ENCODE measurements at places on chromosomes 11 and 22.

DNA sequence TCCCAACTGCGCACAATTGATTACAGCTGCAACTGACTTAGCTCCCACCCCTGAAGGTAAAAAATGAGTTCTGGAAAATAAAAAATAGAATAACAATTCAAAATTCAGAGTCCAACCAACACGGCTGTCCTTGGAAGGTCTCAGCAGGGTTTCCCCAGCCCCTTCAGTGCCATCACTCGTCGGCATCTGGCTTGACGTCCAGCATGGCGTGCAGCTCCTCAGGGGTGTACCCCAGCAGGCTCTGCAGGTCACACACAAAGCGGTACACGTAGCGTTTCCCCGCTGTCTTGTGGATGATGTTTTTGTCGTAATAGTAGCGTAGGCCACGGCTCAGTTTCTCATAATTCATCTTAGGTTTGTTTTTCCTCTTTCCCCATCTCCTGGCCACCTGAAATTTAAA is 125.2 kb downstream of the ETS1 start:
- no peak for DNase-seq

DNA sequence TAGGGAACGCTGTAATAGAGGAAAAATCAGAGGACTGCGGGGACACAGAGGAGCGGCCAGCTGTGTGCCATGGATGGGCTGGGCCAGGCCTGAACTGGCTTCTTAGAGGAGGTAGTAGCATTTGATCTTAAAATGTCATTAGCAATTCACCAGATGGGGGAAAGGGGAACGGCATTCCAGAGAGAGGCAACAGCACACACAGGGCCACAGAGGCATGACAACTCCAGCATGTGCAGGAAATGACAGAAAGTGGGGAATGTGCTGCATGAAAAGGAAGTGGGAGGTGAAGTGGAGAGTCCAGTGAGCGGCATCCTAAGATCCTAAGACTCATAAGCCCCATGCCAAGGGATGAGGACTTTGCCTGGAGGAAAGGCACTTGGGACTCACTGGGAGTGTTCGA is 69.0 kb downstream of the UBASH3B start:
- DNase-seq, result no peak

GRCh38 chr11:85718991-85719807 is 33.2 kb upstream of the CCDC89 start:
- no peak for DNase-seq

GRCh38 chr22:36277482-36278291 is 24.8 kb downstream of the APOL1 start:
- no peak for DNase-seq

GRCh38 chr11:100800202-100800601 is 113.1 kb downstream of the ARHGAP42 start:
- no peak for DNase-seq

GRCh38 chr11:79937676-79938334 is 497.0 kb upstream of the TENM4 start:
- DNase-seq, result no peak

DNA sequence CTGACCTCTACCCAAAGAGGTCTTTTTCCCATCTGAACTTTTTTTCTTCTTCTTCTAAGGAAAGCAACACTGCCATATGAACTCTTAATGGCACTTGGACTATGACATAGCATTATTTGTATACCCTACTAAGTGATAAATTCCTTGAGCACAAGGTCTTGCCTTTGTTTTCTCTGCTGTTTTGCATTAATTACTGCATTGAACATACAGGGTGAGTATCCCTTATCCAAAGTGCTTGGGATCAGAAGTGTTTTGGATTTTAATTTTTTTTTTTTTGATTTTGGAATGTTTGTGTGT is 48.8 kb downstream of the BID start:
- no peak for DNase-seq

DNA sequence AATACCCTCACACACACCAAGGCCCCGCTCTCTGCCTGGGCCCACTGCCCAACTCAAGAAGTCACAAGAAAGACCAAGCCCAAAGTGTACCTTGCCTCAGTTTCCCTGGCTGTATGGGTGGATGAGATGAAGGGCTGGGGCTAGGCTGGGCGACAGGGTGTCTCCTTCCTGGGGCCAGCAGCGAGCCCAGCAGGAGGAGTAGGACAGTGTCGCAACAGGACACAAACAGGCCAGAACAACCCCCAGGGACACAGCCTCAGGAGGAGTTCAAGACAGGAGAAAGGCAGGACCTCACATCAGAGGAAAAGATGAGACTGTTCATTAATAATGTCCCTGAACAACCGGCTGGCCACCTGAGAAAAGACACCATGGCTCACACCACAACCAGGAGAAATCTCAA is 13.3 kb downstream of the CSNK1E start:
- DNase-seq, result no peak

DNA sequence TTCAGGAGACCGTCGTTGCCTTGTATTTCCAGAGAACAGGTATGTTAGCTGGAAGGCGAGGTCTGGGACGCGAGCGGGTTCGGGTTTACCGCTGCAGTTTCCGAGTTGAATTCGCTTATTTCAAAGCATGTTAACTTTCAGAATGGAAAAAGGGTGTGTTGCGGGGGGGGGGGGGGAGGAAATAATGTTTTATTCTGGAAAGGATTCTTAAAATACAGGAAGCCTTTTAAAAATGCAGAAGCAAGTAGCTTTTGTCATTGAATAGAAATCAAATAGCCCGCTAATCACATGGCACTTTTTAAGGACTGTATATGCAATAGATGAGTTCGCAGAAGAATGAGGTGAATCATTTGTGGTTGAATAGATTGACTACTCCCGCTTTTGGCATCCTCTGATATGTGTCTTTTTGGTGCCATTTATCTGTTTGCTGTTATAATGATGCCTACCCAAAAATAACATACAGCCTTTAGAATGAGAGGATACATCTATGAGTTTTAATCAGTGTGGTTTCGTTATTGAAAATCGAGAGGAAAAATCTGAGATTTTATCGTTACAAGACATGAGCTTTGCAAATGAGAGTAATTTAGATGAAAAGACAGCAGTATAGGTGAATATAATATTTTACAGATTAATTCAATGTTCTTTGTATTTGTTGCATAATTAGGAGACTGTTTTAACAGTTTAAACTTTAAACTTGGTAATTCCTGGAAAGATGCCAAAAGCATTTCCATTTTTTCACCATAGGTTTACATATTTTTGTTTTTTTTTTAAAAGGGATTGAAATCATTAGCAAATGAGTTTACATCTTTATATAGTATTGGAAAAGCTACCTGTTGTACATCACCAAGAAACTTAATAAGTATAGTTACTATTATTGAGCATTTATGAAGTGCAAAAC is 1.7 kb downstream of the PDE3B start:
- peak; percentile 6 for DNase-seq

DNA sequence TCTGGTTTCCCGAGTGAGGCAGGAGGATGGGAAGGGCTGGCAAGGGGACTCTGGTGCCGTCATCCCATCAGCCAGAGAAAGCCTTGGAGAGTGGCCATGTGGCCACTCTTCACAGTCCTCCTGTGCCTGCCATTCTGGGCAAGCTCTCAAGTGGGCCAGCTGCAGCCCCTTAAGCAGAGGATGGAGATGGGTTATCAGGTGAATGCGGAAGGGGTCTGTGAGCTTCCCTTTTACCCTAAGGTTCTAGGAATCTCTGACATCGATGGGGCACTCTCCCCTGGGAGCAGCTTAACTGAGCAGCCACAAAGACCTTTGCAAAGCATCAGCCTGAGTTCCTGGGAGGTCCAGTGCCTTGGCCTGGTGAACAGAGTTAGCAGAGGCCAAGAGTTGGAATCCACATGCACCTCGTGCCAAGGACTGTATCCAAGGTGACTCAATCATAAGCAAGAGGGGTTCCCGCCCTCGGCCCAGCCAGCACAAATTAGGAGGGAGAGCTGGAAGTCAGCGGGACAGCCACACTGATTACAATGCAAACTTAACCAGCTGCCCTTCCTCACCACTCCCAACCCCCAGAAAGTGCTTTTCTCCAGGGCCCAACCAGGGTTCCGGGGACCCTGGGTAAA is 193.6 kb downstream of the BUD13 start:
- no peak for DNase-seq

GRCh38 chr22:33470456-33470855 is 412.3 kb upstream of the SYN3 start:
- no peak for DNase-seq

GRCh38 chr11:12783765-12784164 is 109.5 kb downstream of the TEAD1 start:
- DNase-seq, result no peak

DNA sequence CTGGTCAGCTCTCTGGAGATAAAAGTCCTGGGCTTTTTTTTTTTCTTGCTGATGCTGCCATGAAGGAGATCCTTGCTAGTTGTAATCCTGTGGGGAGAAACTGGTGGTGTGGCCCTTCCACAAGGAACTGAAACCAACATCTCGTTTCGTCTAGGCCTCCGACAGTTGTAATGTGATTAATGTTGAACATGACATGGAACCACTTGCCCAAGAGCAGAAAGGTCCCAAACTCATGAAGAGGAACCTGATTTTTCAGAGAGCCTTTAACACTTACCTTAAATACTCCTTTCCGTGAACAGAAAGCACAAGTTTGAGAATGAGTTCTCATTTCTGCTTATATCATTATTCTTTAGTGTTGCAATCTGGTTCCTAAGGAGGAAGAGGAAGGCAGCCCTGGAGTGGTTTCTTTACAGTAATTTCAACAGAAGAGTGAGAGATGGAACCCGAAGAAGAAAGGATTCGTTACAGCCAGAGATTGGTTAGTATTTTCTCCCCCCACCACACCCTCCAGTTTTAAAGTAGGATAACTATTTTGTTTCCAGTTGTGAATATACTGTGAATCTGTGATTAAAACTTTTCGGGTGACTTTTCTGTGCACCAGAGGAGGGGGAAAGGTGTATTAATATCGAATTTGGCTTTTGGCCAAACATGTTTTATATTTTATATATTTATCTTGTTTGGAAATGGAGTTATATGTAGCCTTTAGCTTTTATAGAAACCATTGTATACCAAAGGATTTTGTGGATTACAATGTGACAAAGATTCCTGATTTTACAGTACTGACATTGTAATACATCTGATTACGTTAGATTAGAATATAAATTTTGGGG is 2.0 kb downstream of the KDM2A start:
- no peak for DNase-seq

DNA sequence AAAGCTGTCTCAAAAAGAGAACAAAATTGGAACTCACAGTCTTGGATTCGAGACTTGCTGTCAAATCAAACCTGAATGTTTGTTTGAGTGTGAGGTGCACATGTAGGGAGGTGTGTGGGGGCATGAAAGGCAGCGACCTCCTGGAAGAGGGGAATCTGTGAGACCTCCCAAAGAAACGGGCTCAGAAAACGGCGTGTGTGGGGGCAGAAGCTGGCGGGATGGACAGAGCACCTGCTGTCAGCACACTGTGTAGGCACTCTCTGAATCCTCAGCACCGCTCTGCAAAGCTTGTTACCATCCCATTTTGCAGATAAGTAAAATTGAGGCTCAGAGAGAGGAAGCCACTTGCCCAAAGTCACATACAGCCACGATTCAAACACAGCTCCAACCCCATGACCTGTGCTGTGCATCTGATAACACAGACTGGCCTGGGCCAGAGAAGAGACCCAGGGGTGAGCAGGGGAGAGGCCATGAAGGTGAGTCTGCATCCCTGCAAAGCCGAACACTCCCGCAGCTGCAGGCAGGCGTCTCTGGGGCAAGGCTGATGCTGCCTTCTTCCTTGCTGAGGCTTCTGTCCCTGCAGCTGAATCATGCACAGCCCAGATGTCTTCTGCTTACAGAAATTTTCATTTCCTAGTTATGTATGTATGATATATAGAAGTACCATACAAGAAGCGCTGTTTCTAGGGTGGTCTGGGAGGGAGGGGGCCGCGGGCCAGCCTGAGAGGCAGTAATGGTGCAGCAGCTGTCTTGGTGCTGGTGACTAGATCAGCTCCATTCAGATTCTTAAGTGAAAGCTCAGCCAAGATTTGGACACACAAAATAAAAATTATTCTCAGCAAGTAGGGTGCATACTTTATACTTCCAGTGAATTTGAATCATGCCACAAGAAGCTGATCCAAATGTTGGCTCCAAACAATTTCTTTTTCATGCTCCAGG is 67.3 kb upstream of the SHISAL1 start:
- no peak for DNase-seq

DNA sequence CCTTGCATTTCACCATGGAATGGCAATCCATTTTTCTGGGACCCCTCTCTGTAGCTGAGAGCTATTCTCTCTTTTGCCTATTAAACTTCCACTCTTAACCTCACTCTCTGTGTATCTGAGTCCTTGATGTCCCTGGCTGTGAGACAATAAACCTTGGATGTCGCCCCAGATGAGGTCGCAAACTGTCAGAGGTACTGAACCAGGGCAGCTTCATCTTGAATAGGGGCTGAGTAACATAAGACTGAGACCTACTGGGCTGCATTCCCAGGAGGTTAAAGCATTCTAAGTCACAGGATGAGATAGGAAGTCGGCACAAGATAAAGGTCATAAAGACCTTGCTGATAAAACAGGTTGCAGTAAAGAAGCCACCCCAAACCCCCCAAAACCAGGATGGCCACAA is 68.0 kb downstream of the RSF1 start:
- no peak for DNase-seq

- no peak for DNase-seq
These were observed 167.8 kb downstream of the BRD1 start for GRCh38 chr22:49659924-49660315.

DNA sequence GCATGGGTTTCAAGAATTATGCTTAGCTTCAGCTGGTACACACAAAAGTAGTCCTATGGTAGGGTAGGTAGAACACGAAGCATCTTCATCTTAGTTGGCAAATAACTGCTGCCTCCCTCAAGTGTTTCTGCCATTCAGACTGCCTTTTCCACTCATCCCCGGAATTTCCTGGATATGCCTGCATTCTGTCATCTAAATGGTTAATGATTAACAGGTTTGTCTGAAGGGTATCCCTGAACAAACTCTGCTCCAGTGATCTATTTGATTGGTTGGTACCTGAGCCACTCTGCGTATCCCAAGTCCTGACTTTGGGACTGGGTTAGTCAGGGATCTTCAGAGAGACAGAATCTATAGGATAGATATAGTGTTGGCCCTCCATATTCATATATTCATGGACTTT is 272.3 kb upstream of the RAG2 start:
- DNase-seq, result no peak

GRCh38 chr11:39690856-39691255 is 1768.6 kb downstream of the LRRC4C start:
- no peak for DNase-seq

DNA sequence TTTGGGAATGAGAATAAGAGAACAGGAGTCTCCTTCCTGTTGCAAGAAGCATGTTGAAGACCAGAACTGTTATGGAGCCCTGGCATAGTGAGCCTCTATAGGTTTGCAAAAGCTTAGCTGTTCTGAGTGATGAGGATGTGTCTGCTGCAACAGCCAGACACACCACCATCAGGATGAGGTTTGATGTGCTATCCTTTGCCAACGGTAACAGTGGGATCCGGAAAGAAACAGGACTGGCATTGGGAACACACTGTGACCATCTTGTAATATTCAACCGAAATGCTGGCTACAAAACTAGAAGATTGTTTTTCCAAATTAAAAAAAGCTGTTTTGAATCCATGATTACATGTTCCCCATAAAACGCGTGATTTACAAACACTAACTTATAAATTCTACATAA is 117.0 kb downstream of the ME3 start:
- DNase-seq, result no peak

DNA sequence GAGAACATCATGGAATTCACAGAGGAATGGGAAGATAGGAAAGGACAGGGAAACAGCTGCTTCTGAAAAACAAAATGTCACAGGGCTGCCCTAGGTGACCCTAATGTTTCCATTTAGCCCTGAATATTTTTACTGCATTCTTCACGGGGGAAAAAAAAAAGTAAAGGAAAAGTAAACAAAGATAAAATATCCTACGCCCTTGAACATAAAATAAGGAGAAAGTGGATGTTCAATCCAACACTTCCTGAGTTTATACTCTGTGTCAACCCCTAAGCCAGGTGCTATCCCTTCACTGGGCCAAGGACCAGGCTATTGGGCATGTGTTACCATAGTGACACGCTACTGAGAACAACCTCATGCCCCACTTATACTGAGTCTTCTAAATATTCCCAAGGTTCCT is 84.7 kb downstream of the FAM76B start:
- no peak for DNase-seq

Data from stimulated activated CD8-positive, alpha-beta memory T cell treated with anti-CD3 and anti-CD28 coated beads, Interleukin-4, amount 100 ng/mL, for 1 hour (primary cell).